Stimulated activated CD4-positive, alpha-beta T cell treated with anti-CD3 and anti-CD28 coated beads, Interleukin-1b, Interleukin-23, amount 100 ng/mL, for 24 hours (primary cell): ENCODE measurements at places on chromosomes 7 and 10.

DNA sequence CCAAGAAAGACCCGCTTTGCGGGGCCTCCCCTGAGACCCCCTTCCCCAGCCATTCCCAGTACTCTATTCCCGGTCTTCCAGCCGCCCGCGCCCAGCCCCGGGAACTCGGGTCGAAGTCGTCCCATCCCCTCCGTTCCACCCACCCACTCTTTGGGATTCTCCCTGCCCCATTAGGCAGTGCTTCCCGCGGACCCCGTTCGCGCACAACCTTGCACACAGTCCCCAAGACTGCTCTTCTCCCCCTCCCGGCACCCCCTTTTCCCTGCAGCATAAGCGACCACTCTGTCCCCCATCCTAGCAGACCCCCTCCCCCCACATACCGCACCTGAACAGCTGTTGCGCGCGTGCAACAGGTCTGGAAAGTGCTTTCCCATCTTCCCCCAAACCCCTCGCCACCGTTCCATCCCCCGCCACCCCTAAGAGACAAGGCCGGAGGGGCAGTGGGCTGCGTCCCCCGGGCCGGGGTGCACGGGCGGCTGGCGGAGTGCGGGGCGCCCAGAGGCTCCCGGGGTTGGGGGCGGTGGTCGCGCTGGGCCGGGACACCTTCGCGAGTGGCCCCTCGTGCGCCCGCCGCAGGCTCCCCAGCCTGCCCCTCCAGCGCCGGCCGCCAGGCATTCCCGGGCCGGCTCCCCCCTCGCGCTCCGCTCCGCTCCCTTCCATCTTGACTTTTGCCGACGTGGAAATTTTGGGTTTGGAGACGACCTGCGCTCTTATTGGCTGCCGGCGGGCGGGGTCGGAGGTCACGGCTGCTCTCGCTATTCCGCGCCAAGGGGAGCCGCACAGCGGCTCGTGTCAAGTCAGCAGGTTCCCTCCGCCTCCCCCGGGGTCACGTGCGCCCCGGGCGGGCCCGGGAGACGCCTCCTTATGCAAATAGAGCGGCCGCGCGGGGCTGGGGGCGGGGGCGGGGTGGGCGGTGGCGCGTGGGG, 201.2 kb upstream of the NFE2L3 start:
- no peak for DNase-seq

DNA sequence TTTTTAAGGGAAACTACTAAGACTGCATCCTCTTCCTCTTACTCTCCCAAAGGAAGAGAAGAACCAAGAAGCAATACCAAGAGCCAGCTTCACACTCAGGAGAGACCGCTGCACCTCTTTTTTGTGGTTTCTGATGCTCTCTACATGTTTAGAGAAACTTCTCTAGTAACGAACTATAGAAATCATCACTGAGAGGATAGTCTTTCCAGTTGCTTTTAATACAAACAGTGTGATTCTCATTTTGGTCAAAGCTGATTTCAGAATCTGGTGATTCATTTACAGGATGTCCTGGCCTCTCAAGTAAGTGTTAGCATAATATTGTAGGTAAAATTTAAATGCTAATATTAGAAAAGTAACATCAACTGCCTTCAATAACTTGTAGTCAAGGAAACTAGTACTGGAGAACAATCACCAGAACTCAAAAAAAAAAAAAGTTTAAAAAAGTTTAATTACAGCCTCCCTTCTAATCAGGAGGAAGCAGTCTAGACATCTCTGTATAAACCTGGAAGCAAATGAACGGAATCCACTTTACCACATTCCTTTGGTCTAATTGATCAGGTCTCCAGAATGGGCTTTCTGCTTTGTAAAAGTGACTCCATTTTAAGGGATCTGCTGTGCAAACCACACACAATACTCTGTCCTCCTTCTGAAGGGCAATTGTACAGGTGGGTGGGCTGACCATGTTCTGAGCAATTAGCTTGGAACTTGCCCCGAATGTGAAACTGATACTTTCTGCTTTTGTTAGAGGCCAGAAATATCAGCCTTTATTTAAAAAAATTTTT, 3.0 kb downstream of the LAMB1 start:
- DNase-seq = no peak

GRCh38 chr10:62597226-62597625, 207.3 kb upstream of the ADO start:
- no peak for DNase-seq

DNA sequence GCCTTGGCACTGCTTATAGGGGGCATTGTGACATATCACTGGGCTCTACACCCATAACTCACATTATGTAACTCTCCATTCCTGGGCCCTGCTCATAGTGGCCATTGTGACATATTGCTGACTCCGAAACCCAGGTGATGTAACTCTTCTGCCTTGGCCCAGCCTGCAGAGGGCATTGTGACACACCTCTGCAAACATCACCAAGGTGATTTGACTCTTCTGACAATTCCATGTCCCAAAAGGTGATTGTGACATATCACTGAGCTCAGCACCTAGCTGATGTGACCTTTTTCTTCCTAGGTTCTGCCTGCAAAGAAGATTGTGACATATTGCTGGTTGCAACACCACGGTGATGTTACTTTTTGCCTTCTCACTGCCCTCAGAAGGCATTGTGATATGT, 36.5 kb upstream of the ZNF680 start:
- no peak for DNase-seq

DNA sequence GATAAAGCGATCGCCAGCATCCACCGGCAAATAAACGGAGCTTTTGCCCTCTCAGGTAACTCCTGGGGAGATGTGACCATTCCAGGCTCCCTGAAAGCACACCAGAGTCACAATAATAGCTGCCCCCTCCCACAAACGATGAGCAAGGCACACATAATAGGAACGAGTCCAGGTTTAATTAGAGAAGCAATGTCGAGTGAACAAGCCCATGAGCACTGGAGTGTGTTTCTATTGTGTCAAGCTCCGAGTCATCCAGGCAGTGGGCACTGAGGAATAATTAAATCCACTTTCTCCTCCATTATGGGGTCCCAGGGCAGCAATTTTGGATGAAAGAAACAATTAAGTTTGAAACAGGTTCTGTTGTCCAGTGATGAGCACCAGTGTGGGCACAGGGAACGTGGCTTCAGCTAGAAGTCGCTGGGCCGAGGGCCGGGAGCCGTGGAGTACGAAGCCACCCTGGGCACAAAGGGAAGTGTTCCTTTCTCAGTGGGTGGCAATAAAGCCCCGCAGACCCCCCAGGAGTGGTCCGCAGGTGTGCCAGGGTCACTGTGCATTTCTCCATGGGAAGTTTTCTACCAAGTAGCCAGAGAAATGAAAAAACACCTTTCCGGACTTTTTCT, 12.0 kb downstream of the PNLIPRP2 start:
- no peak for DNase-seq

- DNase-seq = no peak
These were observed 180.3 kb downstream of the SH2D4B start for GRCh38 chr10:80718024-80718423.

DNA sequence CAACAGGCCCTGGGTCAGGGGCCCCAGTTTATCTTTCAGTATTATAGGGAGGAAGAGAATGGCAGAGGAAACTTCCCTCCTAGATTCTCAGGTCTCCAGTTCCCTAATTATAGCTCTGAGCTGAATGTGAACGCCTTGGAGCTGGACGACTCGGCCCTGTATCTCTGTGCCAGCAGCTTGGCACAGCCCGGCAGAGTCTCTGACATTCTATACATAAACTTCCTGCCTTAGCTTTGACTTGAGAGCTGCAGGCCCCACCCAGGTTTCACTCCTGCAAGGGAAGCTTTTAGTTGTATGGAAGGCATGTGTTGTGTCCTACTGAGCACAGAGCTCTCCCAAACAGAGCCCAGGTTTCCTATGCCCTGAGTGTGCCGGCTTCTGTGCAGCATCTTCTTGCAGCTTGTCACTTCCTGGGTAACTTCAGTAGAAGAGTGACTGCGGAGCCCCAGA, 205.6 kb upstream of the PRSS58 start:
- DNase-seq = no peak

DNA sequence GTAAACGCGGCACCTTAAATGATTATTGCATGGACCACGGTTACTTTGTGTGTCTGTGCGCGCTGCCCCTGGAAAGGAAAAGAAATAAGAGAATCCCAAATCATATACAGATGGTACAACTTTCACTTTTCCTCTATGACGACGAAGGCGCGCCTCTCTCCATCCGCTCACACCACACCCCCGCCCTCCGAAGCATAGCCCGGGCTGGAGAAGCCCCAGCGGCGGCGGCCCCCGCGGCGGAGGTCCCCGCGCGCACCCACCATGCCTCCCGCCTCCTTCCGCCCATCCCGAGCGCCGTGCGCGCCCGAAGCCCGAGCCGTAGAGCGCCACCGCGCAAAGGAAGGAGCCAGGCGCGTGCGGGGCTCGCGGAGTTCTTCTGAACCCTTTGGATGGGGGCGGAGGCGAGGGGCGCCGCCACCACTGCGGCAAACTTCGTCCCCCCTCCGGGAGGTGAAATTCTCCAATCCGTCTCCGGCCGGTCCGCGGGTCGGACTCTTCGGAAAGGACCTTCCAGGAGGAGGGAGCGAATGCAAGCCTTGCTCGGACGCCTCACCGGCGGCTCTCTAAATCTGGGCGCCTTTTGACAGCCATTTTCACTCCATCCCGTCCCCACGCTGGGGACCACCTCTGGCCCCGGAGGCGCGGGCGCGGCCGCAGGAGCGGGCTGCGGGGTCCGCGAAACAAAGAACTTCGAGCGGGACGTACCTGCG, 588 bp downstream of the GLI3 start:
- no peak for DNase-seq

GRCh38 chr10:23343591-23344240, 881 bp downstream of the C10orf67 start:
- no peak for DNase-seq

- no peak for DNase-seq
These were observed 395.9 kb downstream of the TFEC start for GRCh38 chr7:115634633-115635032.

- DNase-seq = no peak
These were observed 19.4 kb downstream of the NRAP start for GRCh38 chr10:113644185-113645120.

GRCh38 chr7:83456413-83456812, 192.5 kb downstream of the SEMA3E start:
- no peak for DNase-seq

- no peak for DNase-seq
These were observed 40.0 kb downstream of the GHRHR start for GRCh38 chr7:31003721-31004120.

- DNase-seq = no peak
These were observed 327.7 kb downstream of the BBS9 start for GRCh38 chr7:33457039-33457438.

- no peak for DNase-seq
These were observed 77.8 kb upstream of the NRP1 start for GRCh38 chr10:33412241-33412640.

GRCh38 chr7:2640846-2641316, 9.1 kb downstream of the TTYH3 start:
- DNase-seq = no peak

GRCh38 chr10:34438741-34439140, 376.4 kb downstream of the PARD3 start:
- no peak for DNase-seq

GRCh38 chr7:83677180-83677866, 28.4 kb upstream of the SEMA3E start:
- DNase-seq = no peak

DNA sequence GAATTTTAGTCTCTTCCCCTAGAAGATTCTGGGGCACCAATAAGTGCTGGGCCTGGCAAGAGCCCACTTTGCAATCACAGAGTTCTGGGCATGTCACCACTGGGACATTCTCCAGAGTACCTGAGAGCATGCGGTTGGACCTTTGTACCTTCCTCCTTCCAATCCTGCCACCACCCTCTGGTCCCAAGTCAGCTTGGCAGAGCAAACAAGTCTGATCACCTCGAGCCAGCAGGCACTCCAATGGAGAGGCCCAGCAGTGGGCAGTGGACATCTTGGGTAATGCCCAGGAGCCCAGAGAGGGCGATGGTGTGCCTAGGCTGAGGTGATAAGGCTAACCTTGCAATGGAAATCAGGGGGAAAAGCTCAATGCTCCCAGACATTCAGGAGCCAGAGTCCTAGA, 43.4 kb downstream of the SH3PXD2A start:
- DNase-seq = no peak

DNA sequence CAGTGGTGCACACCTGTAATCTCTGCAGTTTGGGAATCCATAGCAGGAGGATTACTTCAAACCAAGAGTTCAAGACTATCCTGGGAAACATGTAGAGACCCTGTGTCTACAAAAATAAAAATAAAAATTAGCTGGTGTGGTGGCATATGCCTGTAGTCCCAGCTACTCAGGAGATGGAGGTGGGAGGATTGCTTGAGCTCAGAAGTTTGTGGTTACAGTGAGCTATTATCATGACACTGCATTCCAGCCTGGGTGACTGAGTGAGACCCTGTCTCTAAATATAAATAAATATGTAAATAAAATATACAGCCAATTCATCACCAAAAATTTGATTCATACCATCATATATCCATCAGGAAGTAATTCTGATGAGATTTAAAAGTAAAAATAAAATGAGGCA, 60.9 kb downstream of the ANKRD7 start:
- no peak for DNase-seq

DNA sequence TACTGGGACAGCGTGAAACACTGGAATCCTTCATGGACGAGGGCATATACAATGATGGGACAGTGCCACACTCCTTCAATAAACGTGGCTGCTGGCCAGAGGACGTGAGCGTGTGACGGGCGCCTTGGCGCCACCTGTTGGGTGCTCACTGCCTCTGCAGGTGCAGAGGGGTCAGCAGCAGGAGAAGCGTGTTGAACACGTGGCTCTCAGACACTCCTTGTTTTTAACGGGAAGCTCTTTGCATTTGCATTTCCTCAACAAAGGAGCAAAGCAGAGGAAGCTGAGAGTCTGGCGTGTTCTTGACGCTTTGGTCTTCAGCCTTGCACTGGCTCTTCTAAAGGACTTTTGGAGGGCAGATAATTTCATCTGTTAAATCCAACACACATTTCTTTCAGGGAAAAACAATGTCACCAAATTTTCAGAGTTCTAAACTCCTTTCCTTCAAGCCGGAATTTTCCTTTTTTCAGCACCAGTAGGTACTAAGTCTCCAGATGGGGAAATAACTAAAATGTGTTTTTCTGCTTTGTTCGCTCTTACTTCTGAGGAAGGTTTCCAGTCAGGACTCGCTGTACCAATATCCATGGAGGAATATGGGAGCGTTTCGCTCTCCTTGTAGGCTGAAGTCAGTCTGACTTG, 2.9 kb upstream of the GET4 start:
- peak; percentile 61 for DNase-seq

DNA sequence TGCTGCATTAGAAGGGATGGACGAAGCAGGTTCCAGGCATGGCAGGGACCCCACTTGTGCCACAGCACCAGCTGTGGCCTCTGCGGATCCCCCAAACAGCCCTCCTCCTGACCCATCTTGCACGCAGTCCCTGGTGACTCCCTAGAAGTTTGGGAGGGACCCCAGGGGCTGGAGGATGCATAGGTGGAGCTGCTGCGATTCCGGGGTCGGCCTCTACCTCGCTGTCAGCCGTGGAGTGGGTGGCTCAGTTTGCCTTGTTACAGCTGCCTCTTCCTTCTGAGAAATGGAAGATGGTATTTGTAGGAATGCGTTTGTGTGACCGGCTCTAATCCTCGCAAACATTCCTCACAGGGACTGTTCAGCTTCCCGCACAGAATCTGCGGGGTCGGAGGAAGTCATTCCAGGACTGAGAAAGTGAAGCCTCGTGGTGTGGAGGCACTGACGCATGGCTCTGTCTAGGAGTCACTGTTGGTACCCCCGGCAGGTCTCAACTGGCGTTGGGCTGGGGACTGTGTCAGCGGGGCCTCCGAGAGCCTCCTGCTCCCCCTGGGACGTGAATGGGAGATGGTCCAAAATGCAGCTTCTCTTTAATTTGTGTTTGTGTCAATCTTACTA, 17.5 kb downstream of the PWWP2B start:
- DNase-seq = no peak
